ENCODE measurements at places on chromosomes 4 and X.

DNA sequence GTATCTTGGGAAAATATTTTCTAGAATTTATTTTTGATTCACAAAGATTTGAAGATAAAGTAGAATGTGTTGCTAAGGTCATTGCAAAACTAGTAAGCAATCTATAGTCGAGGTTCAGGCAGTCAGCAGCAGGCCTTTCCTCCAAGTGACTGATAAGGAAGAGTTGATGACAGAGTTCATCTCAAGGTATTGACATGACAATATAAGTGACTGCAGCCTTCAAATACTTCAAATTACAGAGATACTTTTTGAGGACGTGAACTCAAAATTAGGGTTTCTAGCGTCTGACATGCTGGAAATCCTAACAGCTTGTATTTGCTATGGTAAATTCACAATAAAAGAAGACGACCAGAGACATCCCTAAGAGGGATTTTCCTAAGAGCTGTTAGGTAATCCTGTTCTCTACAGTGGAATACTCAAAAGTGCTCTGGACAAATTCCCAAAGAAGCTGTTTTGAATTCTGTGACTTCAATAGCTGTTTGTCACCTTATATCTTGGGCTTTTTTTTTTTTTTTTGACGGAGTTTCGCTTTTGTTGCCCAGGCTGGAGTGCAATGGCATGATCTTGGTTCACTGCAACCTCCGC is 7.4 kb downstream of the ARHGAP10 start:
- DNase-seq, result no peak

DNA sequence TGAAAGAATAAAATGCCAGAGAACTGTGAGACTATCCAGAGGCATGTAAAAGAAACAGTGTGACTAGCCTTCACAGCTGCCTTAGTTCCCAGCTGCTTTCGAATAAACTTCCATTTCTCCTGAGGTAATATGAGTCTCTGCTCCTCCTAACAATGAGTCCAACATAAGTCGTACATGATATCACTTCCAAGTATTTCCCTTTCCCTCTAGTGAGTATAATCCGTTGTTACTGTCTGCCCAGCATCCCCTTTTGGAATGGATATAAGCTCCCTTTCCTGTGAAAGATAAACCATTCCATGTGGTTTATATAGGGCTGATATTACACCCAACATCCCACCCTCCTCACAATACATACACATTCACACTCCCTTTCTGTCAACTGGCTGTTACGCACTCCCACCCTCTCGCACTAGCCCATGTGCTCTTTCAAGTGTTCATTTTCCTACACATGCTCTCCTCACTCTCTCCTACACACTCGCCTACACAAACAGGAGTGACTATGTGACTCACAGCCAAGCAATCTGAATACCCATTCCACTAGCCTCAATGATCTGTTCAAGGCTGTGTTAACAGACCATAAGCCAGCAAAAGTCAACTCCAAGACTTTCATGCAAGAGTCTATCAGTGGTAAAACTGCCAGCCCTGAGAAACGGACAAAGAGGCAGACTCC is 5.0 kb downstream of the NAF1 start:
- DNase-seq, result no peak

DNA sequence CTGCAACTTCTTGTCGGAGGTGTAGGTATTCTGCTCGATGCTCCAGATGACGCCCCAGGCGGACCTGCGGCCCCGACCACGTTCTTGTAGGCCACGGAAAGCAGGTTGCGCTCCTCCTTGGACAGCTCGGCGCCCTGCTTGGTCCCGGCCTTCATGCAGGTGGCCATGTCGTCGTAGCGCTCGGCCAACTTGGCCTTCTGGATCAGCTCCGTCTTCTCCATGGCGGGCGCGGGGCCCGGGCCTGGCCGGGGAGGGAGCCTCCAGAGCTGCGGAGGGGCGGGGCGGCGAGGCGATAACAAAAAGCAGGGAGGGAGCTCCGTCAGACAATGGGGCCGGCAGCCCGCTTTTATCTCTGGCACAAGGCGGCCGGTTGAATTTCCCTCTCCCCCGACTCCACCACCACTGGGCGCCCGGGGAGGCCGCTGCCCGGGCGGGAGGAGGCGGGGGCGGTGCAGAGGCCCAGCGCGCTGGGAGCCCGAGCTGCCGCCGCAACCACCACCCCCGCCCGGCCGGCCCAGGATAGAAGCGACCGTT is 28.3 kb upstream of the DRP2 start:
- no peak for DNase-seq

- no peak for DNase-seq
Measured at GRCh38 chrX:95441836-95442235, 1242.8 kb upstream of the DIAPH2 start.

DNA sequence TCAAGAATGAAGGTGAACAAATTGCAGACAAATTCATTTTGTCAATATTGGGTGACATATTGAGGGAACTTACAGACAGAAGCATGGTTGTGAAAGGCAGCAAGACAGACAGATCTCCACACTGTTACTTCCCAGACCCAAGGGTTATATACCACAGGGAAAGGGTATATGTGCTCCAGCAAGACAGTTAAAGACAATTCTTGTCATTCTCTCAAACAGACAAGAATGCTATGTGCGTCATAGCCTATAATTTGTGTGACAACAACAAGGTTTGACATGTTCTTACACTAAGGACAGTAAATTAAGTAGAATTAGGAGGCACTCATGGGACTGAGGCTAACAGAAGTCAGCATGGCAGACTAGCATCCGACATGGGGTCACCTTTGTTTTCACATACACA is 214.3 kb downstream of the INPP4B start:
- DNase-seq, result no peak

GRCh38 chr4:108327642-108328382 is 159.1 kb upstream of the LEF1 start:
- DNase-seq, result no peak

DNA sequence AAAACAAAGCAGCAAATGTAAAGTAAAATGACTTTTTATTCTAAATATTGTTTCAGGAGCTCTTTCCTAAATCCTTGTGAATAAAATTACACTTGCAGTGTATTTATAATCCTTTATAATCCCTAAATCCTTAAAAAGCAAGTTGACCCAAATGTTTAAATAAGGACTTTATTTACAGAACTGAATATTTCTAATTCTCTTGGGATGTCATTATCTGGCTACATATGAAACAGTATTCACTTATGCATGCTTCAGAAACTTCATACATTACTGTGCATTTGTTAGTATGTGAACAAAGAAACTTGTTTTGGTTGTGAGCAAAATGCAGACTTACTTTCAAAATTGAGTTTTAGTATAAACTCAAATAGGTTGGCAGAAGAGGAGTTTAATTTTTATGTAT is 49.2 kb downstream of the PTTG2 start:
- DNase-seq, result no peak

DNA sequence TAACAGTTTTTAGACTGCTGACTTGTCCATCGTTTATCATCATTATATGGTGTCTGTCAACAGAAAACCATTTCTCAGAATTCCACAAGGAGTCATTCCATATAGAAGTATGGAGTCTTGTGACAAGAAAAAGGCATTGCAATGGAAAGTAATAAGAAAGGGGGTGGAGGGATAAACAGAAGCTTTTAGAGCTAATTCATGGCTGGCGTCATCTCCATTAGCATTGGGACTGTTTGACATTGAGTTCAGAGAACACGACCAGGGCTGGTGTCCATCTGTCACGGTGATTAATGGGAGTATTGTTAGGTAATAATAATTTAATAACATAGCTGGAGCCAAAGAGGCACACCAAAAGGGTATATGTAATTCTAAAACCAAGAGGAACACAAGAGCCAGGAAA is 101.9 kb upstream of the SFRP2 start:
- DNase-seq, result no peak

DNA sequence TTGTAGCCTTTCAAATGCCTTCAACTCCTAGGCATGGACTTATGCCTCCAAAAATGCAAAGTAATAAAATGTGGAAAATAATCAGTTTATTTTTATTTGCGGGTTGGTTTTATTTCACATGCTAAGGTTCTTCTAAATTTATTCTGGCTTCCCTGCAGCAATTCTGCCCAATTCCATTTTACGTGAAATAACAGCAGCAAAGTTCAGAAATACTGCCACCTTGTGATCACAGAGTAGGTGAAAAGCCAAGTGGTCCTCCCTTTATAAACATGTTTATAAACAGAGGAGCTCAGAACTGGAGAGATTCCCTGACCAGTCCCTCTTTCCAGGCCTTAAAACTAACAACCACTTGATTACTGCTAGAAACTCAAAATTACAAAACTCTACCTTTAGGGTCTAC is 14.7 kb upstream of the DCHS2 start:
- DNase-seq, result no peak

DNA sequence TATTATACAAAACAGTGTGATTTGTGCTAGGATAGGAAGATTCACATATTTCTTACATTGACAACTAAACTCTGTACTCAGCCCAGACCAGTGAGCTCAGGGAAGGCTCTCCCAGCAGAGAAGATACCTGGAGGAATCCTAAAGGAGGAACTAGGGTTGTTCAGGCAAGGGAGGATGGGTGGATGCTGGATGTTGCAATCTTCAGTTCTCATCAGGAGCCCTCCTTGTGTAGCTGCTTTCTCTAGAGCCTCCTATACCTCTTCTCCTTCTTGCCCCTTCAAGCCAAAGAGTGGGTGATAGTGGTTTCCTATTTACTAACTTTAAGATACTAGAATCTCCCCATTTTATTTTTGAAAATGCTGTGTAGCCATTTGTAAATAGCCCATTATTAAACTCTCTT is 117.3 kb downstream of the NKX6-1 start:
- DNase-seq, result no peak

DNA sequence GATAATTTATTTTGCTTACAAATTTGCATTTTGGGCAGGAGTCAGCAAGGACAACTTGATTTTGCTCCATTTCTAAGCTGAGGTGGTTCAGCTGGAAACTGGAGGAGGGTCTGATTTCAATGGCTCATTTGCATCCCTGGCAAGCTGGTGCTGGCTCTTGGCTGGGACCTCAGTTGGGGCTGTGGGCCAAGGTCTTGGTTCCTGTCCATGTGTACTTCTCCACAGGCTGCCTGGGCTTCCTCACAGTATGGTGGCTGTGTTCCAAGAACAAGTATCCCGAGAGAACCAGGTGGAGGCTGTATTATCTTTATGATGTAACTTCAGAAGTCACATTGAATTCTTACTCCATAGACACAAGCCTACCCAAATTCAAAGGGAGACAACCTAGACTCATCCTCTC is 77.0 kb upstream of the STX18 start:
- DNase-seq, result no peak

DNA sequence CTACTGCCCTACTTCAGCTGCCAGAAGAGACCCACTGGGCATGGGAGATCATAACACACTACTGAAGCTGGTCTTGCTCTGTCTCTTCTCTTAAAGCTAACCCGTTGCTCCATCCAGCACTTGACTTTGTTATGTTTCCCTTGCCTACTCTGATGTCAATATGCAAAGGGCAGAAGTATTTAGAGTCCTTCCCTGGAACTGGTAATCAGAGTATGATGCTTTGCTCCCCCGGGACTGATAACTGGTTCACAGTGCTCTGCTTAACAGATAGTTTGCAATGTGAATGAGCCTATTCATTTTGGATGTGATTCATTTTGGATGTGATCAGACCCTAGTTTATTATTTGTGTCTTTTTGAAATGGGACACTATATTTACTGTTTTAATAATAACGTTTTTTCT is 12.3 kb upstream of the UCP1 start:
- no peak for DNase-seq

DNA sequence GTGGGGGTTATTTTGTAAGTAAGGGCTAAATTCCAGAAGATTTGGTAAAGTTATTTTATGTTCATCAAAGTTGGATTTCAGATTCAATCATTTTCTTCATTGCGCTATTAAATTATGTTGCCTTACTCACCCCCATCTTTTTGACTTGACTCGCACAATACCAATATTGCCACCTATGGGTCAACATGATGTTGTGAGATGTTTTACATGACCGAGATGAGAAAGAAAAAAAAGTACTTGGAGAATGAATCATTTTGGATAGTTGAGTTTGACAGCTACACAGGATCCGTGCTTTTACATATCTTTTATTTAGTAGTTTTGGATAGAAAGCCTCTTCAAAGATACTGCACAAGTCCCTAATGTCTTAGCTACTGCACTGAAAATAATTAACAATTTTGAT is 224.2 kb upstream of the EMCN start:
- no peak for DNase-seq

- no peak for DNase-seq
Measured at GRCh38 chr4:85499573-85499972, 24.6 kb downstream of the ARHGAP24 start.

DNA sequence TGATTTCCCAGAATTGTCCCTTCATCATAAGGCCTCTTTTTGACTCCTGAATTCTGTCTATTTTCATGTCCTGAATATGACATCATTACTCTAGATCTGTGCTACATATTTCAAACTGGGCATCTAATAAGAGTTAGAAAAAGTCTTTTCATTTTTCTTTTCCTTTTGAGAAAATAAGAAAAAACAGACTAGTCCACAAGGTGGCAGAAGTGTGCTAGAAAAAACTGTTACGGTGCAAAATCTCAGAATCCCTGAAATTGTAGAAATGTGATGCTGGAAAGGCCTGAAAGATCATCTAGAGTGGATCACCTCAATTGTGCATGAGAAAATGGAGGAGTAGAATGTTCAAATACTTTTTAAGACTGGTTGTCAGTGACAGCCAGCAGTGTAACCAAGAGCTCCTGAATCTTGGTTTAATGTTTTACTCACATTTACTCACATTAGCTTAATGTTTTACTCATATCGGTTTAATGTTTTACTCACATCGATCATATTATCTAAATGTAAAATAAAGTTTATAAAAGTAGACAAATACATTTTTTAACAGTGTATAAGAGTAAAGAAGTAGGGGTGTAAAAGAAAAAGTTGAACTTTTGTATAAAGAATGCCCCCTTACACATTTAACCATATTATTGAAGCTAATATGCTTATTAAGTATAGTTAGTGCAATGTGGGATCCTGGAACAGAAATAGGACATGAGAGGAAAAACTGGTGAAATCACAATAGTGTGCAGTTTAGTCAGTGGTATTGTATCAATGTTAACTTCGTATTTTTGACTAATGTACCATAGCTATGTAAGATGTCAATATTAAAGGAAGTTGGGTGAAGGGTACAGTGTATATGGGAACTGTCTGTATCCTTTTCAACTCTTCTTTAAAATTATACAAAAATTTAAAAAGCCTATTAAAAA is 15.2 kb downstream of the ASB11 start:
- no peak for DNase-seq

DNA sequence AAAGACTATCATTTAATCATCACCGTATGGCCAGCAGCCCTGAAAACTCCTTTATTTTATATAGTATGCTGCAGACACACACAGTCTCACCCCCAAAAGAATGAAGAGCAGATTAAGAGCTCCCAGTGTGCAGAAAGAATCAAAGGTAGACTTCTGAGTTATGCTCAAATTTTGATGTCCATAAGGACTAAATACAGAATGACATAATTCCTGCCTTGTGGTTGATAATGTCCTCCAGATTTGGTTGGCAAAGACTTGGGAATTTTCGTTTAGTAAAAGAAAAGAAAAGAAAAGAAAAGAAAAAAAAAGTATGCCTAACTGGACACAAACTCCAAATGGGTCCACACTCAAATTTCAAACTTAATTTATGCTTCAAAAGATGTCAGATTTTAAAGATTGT is 118.1 kb upstream of the PLAC1 start:
- DNase-seq, result no peak

DNA sequence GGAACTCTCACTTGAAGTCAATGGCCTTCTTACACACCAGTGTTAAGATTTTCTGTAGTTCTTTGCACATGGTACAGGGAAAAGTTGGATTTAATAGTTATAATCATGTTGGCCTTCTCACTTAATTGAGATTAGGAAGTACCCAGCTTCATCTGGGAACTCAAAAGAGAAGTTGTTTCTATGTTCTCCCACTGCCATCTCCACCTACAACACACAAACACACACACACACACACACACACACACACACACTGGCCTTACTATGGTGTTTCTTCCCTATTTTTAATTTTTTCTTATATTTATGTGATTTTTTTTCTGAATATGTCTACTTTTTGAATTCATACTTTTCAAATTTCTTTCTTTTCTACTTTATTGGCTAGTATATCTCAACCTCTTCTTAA is 10.0 kb upstream of the CHIC2 start:
- no peak for DNase-seq
